ENCODE measurements at places on chromosomes 1 and 21. TPM values are rescaled to one million over a fixed set of nuclear protein-coding genes. Genes with fewer than 3 reads are reported as not detected.

The SWT1 gene
- total RNA-seq, result 6.9 TPM

GRCh38 chr1:243580072-243580471 lies 270.0 kb downstream of the AKT3 start:
- DNase-seq, result peak; percentile 78
- H3K36me3 ChIP-seq, result no peaks in the 10 kb centered on the region
- no peaks in the 10 kb centered on the region for H3K27me3 ChIP-seq
- peaks cover 3% of the 10 kb centered on the region for H3K4me1 ChIP-seq
- peak overlapping the region; percentile 64 for H3K27ac ChIP-seq

DNA sequence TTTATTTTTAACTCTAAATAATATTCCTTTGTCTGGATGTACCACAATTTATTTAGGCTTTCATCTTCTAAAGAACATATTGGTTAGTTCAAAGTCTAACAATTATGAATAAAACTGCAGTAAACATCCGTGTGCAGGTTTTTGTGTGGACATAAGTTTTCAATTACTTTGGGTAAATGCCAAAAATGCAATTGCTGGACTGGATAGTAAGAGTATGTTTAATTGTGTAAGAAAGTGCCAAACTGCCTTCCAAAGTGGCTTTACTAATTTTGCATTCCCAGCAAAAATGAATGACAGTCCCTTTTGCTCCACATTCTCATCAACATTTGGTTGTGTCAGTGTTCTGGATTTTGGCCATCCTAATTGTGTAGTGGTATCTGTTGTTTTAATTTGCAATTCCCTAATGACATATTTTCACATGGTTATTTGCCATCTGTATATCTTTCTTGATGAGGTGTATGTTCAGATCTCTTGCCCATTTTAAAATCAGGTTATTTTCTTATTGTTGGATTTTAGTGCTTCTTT lies 113.8 kb downstream of the DPYD start:
- H3K36me3 ChIP-seq, result no peaks in the 10 kb centered on the region
- no peak overlapping the region for H3K27ac ChIP-seq
- peaks cover 4% of the 10 kb centered on the region for H3K4me1 ChIP-seq
- DNase-seq, result no peak

DNA sequence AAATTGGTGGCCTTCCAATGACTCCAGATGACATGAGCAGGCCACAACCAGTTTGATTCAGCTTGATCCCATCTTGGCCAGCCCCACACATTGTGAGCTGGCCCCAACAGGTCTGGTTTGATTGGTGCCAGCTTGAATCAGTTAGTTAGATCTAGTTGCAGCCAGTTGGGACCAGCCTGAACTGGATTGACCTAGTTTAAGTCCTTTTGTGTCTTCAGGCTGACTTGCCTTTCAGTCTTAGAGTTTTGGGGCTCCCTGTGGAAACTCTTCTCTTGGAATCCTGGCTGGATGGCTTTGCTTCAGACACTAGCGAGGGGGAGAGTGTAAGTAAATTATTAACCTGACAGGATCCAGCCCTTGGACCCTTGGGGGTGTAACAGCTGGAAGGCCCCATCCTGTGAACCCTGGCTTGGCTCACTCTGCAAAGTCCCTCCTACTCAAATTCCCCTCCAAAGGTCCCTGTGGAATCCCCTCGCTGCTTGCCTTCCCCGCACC lies 36.2 kb upstream of the POU3F1 start:
- no peaks in the 10 kb centered on the region for H3K36me3 ChIP-seq
- no peak overlapping the region for H3K27ac ChIP-seq
- DNase-seq, result no peak
